ENCODE measurements at places on chromosomes 16 and 17. TPM values are rescaled to one million over a fixed set of nuclear protein-coding genes. Genes with fewer than 3 reads are reported as not detected.

GRCh38 chr16:22912654-22913053, 98.7 kb downstream of the HS3ST2 start:
- no peak for DNase-seq

The TP53I13 gene
- 45.0 TPM for total RNA-seq

- DNase-seq: no peak
These were observed at the start of gene PIK3R6 for GRCh38 chr17:8867361-8867981. Gene PIK3R6, minus strand, starts transcription at chr17:8867674. Its CDS starts 17,880 bp downstream, at chr17:8849794.

GRCh38 chr16:710500-711075, 4.3 kb upstream of the METRN start:
- peak; percentile 57 for DNase-seq

GRCh38 chr17:39913989-39914388, 4.4 kb downstream of the GSDMB start:
- no peak for DNase-seq

The NPB gene
- 3.8 TPM for total RNA-seq

DNA sequence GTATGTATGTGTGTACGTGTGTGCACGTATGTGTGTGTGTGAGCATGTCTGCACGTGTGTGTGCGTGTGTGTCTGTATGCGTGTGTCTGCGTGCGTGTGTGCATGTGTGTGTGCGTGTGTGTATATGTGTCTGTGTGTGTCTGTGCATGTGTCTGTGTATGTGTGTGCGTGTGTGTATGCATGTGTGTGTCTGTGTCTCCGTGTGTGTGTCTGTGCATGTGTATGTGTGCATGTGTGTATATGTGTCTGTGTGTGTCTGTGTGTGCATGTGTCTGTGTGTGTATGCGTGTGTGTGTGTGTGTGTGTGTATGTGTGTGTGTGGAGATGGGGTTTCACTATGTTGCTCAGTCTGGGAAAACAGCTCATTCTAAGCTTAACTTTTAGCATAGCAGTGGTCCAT, 43.9 kb downstream of the ATP2C2 start:
- DNase-seq: no peak

DNA sequence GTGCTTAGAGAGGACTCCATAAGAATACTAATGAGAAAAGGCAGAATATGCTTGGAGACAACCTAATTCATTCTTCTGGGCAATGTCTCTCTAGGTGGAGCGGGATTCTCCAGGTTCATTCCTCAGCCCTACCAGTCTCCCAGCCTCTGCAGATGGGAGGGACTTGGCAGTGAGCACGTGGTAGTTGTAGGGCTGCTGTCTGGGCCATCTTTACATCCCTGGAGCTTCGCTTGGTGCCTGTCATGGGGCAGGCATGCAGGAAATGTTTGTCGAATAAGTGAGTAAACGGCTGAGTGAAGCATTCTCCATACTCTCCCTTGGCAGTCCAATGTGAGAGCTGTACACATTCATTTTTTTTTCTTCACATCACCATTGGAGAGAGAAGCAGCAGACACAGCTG, 387.5 kb downstream of the UTP18 start:
- DNase-seq: no peak

GRCh38 chr17:78126895-78127238, 1.7 kb downstream of the TMC6 start:
- no peak for DNase-seq

GRCh38 chr17:35605678-35606077, 18.6 kb downstream of the AP2B1 start:
- DNase-seq: no peak

- peak; percentile 88 for DNase-seq
These were observed 3.5 kb upstream of the NHERF1 start for GRCh38 chr17:74744714-74745547.

- no peak for DNase-seq
These were observed 16.2 kb downstream of the CLUH start for GRCh38 chr17:2695243-2695960.

- DNase-seq: no peak
These were observed 141.2 kb downstream of the USP31 start for GRCh38 chr16:23008041-23008440.

DNA sequence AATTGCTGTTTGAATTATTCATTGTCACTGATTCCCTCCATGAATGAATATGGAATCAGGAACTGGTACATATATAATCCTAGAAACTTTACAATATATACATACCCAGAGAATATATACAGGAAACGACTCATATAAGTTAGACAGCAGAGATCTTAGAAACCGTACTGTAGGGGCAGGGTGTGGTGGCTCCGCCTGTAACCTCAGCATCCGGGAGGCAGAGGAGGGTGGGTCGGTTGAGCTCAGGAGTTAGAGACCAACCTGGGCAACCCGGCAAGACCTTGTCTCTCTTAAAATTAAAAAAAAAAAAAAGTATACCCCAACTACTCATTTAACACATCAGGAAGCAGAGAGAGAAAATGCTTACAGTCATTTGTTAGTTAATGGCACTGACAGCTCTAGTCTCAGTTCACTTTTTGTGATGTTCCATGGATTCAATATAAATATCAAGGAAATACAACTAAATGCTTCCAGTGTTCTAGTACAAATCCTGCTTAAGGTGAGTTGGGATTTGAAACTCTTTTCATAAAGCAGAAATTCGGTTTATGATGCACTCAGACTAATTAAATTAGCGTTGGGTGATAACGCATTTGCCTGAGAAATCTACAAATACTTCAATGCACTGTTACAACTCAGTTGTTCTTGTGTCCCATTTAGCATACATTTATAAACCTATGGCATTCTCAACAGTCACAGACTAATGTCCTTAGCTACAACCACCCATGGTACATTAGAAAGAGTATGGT, 5.6 kb downstream of the GLG1 start:
- DNase-seq: no peak

DNA sequence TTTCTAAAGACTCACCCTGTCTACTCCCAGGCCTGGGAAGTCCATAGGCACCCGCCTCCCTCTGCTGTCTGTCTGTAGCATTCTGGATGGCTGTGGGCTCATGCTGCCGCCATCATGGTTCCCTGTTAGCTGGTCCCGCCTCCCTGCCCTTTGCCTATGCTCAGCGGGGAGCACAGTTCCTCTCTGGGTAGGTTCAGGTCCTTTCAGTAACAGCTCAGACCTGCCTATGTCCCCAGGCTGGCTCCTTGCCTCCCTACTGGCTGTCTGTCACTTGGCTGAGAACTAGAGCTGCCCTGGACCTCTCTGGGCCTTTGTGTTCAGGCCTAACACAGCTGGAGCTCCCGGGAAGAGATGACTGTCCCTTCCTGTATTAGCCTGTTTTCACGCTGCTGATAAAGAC, 317.9 kb downstream of the SNX29 start:
- DNase-seq: no peak

The C16orf92 gene
- total RNA-seq: not detected

DNA sequence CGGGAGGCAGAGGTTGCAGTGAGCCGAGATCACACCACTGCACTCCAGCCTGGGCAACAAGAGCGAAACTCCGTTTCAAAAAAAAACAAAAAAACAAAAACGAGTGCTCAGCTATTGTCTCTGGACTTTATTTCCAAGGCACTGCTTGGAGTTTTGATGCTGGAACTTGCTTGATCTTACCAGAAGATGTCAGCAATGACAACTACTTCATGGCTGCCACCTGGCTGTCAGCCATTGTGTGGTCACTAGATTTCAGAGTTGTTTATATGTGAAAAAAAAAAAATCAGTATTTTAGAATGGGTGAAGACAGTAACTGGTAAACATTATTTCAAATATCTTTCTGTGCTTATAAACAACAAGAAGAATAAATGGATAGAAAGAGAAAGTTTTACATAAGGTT, 26.3 kb upstream of the OR4D1 start:
- DNase-seq: no peak

The C17orf58 gene
- total RNA-seq: 11.3 TPM

The MINK1 gene
- total RNA-seq: 12.2 TPM

DNA sequence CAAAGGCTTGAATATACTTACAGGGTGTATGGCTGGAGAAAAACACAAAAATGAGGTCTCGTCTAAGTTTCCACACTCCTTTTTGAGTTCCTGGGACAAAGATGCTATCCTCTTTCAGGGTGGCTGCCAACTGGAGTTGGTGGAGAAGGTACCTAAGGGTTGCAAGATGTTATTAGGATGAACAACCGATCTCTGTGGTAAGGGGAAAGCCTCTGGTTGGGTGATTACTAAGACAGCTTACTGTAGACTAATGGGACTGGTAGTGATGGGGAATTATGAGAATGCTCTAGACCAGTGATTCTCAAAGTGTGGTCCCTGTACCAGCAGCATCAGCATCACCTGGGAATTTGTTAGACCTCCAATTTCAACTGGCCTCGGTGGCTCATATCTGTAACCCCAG, 6.0 kb downstream of the ADAT1 start:
- no peak for DNase-seq

The CCT6B gene
- total RNA-seq: 0.79 TPM

DNA sequence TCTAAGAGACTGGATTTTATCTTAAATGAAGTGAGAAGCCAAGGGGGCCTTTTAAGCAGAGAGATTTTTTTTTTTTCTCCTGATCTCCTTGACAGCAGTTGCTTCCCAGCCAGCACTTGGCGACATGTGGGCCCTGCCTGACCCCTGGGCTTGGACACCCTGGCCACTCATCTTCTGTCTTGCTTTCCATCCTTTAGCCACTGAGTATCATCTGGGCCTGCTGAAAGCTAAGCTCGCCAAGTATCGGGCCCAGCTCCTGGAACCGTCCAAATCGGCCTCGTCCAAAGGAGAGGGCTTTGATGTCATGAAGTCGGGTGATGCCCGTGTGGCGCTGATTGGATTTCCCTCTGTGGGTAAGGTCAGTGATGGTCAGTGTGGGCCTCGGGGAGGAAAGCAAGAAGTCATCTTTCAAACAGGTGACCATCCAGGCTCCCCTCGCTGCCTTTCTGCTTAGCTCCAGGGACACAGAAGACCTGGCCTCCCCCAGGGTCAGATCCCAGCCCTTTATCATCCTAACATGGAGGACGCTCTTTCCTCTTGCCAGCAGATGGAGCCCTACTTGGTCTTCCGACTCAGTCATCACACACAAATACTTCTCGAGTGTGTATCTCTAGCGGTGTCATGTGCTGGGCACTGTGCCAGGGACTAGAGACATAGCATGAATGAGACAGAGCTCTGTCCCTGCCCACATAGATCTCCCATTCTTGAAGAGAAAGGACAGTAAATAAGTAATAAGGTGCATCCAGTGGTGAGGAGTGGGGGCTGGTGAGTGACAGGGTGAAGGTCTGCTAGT, 6.1 kb downstream of the DRG2 start:
- peak; percentile 90 for DNase-seq

DNA sequence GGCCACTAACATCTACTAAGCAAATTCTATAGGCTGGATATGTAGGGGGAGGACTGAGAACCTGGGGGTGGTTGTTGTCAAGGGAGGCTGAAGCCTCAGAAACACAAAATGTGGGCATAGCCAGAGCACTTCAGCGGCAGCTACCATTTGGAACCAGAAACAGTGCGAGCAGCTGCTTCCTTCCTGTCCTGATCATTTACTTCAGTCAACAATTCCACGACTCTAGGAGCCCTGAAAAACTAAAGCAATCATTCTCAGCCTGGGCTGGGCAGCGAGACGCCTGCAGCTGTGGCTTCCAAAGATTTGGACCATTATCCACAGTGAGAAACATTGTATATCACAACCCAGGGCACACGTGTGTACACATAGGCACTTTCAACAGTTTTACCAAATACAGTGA, 93.9 kb upstream of the WSCD1 start:
- peak; percentile 9 for DNase-seq

The MC1R gene
- 1.6 TPM for total RNA-seq

- no peak for DNase-seq
These were observed 512.4 kb downstream of the CDH13 start for GRCh38 chr16:83138976-83139690.

The RNF157 gene
- total RNA-seq: 3.3 TPM

The KRT28 gene
- not detected for total RNA-seq

DNA sequence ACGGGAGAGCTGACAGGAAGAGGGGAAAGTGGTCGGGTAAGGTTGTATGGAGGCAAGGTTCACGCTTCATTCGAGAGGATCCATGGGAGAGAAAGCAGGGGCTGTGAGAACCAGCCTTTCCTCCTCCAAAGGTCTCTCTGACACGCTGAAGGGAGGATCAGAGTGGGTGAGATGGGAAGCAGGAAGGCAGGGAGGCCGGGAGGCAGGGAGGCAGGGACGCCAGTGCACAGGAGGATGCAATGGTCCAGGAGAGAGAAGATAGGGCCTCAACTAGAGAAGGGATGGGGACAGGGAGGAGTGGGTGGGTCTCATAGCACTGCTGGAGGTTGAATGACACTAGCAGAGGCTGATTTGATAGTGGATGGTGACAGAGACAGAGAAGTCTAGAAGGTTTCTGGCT, 54.1 kb downstream of the PIMREG start:
- no peak for DNase-seq

GRCh38 chr17:29012535-29012934, 6.7 kb upstream of the SEZ6 start:
- DNase-seq: no peak

- no peak for DNase-seq
These were observed 47.9 kb upstream of the HLF start for GRCh38 chr17:55216888-55217287.

GRCh38 chr17:70968302-70968701, 799.0 kb downstream of the KCNJ2 start:
- no peak for DNase-seq

The SDR42E2 gene
- total RNA-seq: not detected

GRCh38 chr17:47220531-47220999, 11.4 kb downstream of the MYL4 start:
- DNase-seq: no peak

The PERCC1 gene
- total RNA-seq: 111 TPM

DNA sequence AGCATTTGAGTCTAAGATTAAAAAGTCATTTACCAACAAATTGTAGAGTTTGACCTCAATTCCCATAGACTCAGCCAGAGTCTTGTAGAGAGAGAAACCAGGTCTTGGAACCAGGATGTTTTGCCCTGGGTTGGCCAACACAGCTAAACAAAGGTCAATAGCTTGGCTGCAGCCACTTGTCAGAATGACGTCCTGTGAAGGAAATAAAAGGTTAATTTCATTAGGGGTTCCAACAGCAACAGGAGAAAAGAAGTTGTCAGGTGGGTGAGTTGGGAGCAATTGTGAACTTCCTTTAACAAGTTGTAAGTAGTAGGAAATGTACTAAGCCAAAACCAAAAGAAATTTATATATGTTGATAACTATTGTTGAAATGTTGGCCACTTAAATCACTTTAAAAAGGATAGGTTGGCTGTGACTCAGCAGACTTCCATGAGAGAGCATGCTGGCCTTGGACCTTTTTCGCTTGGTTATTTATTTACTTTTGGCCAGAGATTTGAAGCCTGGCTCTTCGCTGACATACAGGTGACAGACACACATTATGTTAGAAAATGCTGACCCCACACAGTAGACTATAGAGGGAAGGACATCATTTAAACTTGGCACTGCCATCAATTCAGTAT, 4.3 kb downstream of the TAT start:
- no peak for DNase-seq

The TLCD3A gene
- 12.3 TPM for total RNA-seq

The CCL11 gene
- total RNA-seq: not detected

- DNase-seq: no peak
These were observed 8.8 kb downstream of the CDC27 start for GRCh38 chr17:47180337-47180736.

GRCh38 chr17:50710650-50711049, 2.9 kb upstream of the ANKRD40 start:
- DNase-seq: no peak

The GLP2R gene
- not detected for total RNA-seq

- no peak for DNase-seq
These were observed 52.8 kb downstream of the SOCS1 start for GRCh38 chr16:11203111-11203623.

The KCNH6 gene
- total RNA-seq: not detected

The TEX19 gene
- total RNA-seq: 1.0 TPM

The TPSG1 gene
- not detected for total RNA-seq
